ENCODE measurements at places on chromosomes 5 and 9. TPM values are rescaled to one million over a fixed set of nuclear protein-coding genes. Genes with fewer than 3 reads are reported as not detected.

TRAPPC13 gene
- polyA plus RNA-seq, result 7.9 TPM

SPAG8 gene
- polyA plus RNA-seq, result 0.21 TPM

PITX1 gene
- 0.65 TPM for polyA plus RNA-seq

SPEF2 gene
- 0.28 TPM for polyA plus RNA-seq

ANGPTL2 gene
- 15.5 TPM for polyA plus RNA-seq

ITK gene
- polyA plus RNA-seq, result not detected

NUTM2F gene
- polyA plus RNA-seq, result not detected

CMYA5 gene
- 0.04 TPM for polyA plus RNA-seq

HSPA4 gene
- 7.1 TPM for polyA plus RNA-seq

GRCh38 chr5:104266161-104266560 lies 703.6 kb upstream of the NUDT12 start:
- DNase-seq, result no peak

DNA sequence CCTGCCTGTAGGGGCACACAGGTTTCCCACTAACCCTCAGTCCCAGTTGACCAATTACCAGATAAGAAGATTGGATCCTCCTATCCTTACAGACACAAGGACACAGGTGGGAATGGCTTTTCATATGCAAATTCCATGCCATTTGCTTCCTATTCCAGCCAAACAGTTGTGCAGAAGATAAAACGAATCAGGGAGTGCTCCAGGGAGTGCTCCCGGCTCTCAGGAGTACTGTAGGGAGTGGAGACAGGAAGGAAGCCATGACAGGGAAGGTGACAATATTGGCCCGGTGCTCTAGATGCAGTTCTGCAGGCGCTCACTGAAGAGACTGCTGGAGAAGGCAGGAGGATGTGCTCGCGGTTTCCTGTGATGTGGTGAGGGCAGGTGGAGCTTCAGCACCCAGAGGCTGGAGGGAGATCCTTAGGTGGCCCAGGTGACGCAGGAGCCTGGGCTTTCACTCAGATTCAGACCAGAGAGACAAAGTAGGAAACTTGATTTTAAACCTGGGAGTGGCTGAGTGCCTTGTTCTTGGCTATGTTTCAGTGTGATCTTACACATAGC lies 260.0 kb downstream of the AUH start:
- DNase-seq, result no peak

- DNase-seq, result no peak
Observed at GRCh38 chr5:54457094-54457862, 1.8 kb downstream of the HSPB3 start.

DNA sequence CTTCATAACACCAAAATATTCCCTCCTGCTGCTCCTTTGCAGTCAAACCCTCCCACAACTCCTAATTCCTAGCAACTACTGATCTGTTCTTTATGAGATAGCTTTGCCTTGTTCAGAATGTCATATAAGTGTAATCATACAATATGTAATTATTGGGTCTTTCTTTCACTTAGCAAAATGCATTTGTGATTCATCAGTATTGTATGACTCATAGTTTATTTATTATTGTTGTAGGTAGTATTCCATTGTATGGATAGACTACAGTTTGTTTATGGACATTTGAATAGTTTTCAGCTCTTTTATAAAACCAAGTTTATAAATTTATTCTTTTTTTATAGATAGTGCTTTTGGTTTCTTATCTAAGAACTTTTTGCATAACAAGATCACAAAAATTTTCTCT lies 468.2 kb upstream of the KIF2A start:
- DNase-seq, result no peak

GRCh38 chr5:150043657-150044328 lies 42.6 kb downstream of the CSF1R start:
- no peak for DNase-seq

DNA sequence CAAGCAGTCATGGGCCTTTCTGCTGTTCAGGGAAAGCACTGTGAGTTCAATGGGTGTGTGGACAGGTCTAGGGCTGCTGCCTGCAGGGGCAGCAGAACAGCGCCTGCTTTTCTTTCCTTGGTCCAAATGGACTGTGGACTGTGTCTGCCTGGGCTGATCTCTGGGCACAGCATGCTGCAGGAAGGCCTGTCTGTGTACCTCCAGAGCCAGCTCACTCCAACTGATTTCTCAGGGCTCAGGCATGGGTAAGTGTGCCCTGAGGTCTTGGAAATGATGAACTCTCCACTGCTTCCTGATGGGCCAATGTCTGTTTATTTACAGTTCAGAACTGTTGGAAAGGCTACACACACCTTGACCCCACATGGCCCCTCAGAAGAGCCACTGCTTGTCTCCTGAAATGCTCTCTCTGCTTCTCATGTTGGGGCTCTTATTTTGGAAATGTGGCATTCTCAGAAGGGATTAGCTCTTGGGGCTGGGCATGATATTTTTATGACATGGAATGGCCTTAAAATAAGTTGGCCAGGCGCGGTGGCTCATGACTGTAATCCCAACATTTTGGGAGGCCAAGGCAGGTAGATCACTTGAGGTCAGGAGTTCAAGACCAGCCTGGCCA lies 27.0 kb downstream of the SLC22A4 start:
- DNase-seq, result no peak

DNA sequence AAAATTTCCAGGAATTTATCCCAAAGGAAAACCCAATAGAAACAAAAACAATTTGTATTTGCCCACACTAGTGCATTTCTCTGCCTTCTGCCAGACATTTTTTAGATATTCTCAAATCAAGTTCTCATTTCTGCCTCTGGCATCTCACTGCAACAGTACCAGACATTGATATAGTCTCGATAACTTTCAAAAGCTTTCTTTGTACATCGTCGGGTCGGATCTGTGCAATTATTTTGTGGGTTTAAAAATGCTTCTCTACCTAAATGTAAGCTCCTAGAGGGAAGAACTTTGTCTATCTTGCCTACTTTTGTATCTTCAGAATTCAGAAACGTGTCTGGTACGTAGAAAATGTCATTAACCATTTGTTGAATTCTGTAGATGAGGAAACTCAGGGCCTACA lies 125.5 kb upstream of the LIFR start:
- DNase-seq, result no peak

DNA sequence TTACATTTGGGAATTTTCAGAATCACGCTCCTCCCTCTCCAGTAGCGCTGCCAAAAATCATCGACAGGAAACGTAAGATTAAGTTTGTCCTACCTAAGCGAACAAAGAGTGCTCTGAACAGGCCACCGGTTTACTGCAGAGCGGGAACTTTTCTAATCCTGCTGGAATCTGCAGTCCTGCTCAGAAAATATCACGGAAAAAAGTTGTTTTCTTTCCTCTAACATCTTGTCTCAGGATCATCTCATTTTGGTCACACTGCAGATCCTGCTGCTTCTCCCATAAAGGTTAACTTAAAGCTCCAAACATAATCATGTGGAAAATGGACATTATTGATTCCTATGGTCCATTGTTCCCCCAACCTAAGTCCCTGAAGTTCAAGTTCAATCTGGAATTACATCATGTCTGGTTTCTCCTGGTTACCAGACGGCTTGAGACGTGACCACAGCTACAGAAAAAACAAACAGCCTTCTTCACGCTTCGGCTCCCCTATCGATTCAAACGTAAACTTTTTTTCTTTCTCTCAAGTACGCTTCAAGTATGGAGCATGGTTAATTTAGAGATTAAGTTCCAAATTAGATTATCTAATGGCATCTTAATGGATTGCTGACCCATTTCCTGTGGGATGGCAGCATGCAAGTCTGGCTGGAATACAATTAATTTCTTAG lies 217.6 kb downstream of the NFIB start:
- peak; percentile 97 for DNase-seq

GRCh38 chr5:120655828-120656435 lies 191.8 kb downstream of the PRR16 start:
- DNase-seq, result peak; percentile 19

DNA sequence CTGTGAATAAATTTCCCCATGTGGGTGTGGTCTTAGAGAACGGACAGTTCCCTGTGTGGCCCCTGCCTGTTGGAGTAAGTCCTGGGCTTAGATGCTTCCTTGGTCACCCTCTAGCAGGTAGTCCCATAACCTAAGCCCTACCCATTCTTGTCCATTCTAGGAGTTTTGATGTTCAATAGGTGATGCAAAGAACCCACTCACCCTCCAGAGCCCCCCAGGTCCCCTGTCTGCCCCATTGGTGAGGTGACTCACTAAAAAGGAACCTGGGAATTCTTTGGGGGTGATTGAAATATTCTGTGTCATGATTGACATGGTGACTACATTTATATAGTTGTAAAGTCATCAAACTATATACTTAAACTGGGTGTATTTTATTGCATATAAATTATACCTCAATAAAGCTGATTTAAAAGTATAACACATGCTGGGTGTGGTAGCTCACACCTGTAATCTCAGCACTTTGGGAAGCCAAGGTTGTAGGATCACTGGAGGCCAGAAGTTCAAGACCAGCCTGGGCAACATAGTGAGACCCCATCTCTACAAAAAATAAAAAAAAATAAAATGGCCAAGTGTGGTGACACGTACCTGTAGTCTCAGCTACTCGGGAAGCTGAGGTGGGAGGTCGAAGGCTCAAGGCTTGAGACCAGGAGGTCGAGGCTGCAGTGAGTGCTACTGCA lies 20.8 kb upstream of the GTF3C5 start:
- DNase-seq, result no peak

DNA sequence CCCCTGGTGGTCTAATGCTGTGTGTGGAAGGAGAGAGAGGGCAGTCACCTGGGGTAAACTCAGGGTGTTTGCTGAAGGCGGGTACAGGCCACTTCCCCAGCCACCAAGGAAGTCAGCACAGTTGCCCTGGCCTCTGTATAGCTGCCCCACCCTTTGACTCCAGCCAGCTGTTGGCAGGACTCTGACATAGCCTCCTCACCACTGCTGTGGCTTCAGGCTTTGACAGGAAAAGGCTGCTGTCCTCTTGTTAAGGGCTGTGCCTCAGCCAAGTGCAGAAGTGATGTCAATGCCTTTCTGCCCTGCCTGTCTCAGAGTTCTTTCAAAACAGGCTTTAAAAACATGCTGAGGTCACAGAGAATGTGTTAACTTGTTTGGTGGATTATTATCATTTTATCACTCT lies 487.2 kb upstream of the KLF4 start:
- no peak for DNase-seq

- DNase-seq, result no peak
Observed at GRCh38 chr5:79069488-79070349, at the start of the genes BHMT2 and DMGDH. Gene BHMT2, plus strand, starts transcription at chr5:79069767. Its CDS starts 16 bp downstream, at chr5:79069783. Gene DMGDH, minus strand, starts transcription at chr5:79069674. Its CDS starts 54 bp downstream, at chr5:79069620.

- DNase-seq, result no peak
Observed at GRCh38 chr5:1901983-1902382, 19.3 kb upstream of the IRX4 start.

DNA sequence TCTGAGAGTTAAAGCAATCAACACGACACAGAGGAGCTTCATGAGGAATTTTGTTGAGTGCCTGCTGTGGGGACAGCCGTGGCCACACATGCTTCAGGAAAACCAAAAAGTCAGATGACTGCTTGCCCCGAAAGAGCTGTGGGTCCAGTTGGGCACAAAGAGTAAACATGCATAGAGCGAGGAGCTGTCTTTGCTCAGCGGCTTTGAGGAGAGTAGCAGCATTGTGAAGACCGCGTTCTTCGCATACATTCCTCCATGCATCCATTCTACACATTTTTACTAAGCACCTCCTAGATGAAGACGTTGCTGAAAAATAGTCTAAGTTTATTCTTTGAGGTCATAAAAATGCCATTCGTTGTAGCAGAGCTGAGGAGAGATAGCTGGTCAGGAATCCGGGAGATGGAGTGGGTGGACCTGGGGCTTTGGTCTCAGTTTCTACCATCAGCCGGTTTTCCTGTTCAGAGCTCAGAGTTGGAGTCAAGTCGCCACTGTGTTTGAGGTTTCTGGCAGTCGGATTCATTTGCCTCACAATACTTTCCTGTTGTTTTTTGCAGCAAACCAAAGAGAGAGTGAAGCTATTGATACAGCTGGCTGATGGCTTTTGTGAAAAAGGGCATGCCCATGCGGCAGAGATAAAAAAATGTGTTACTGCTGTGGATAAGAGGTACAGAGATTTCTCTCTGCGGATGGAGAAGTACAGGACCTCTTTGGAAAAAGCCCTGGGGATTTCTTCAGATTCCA lies 194.5 kb upstream of the OTULINL start:
- DNase-seq, result no peak

DNA sequence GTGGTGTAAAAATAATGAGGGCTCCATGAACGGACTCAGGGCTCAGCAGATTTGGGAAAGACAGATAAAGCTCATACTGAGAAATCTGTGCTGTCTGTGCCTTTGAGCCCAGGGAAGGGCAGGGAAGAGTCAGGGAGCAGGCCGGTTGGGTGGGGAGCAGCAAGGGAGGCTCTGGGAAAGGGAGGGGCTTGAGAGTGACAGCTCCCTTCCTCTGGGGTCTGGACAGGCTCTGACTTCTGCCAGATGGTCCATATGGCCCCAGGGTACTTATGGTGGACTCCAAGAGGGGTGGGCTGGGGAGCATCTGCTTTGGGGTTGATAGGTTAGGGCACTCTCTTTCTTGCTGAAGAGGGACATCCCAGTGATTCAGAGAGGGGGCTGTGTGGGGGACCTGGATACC lies 2.1 kb downstream of the NPR2 start:
- no peak for DNase-seq

- no peak for DNase-seq
Observed at GRCh38 chr5:107696080-107696479, 25.3 kb upstream of the EFNA5 start.

DNA sequence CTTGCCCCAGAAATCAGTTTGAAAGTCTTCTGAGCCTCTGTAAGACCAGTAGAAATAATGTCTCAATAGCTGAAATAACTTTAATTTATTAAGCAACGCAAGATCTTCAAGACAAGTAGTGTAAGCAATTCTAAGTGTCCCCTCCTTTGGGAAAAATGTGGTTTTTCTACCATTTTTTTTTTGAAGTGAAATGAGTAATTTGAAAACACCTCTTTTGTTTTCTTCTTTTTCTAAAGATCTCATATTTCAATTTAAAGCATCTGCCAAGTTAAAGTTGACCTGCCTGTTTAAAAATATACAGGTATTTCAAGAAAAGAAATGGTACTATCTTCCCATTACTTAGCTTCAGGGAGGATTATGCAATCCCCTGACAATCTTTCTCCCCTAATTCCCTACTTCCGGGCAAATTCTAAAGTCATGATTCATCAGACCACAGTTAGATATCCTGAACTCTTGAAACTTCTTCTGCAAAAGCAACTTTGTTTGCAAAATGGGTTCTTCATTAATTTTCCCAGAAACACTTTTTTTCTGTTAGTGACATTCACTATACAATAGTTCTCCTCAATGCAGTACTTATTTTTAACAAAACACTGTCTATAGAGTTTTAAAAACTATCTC lies 7.8 kb upstream of the ANXA1 start:
- DNase-seq, result peak; percentile 70

DNA sequence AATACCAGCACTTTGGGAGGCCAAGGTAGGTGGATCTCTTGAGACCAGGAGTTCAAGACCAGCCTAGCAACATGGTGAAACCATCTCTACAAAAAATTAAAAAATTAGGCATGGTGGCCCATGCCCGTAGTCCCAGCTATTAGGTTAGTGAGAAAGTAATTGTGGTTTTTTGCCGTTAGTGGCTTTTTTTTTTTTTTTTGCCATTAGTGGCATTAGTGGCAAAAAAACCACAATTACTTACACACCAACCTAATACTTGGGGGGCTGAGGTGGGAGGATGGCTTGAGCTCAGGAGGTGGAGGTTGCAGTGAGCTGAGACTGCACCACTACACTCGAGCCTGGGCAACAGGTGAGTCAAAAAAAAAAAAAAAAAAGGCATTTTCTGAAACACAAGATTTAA lies 27.8 kb downstream of the MLANA start:
- DNase-seq, result no peak

- DNase-seq, result no peak
Observed at GRCh38 chr9:129624947-129625346, 1.0 kb upstream of the NTMT1 start.

Measured in endothelial cell of umbilical vein (primary cell).